ENCODE measurements at places on chromosomes 13 and 19. TPM values are rescaled to one million over a fixed set of nuclear protein-coding genes. Genes with fewer than 3 reads are reported as not detected.

DNA sequence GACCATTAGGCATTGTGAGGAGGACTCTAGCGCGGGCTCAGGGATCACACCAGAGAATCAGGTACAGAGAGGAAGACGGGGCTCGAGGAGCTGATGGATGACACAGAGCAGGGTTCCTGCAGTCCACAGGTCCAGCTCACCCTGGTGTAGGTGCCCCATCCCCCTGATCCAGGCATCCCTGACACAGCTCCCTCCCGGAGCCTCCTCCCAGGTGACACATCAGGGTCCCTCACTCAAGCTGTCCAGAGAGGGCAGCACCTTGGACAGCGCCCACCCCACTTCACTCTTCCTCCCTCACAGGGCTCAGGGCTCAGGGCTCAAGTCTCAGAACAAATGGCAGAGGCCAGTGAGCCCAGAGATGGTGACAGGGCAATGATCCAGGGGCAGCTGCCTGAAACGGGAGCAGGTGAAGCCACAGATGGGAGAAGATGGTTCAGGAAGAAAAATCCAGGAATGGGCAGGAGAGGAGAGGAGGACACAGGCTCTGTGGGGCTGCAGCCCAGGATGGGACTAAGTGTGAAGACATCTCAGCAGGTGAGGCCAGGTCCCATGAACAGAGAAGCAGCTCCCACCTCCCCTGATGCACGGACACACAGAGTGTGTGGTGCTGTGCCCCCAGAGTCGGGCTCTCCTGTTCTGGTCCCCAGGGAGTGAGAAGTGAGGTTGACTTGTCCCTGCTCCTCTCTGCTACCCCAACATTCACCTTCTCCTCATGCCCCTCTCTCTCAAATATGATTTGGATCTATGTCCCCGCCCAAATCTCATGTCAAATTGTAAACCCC, 2.8 kb upstream of the CEACAM5 start:
- no peak overlapping the region for H3K27ac ChIP-seq
- peaks cover 4% of the 10 kb centered on the region for H3K27me3 ChIP-seq
- H3K36me3 ChIP-seq, result no peaks in the 10 kb centered on the region

- no peaks in the 10 kb centered on the region for H3K36me3 ChIP-seq
- H3K4me3 ChIP-seq, result no peak overlapping the region
- H3K27ac ChIP-seq, result no peak overlapping the region
- no peaks in the 10 kb centered on the region for H3K27me3 ChIP-seq
- H3K4me1 ChIP-seq, result no peaks in the 10 kb centered on the region
These were observed 800.2 kb upstream of the MIR17HG start for GRCh38 chr13:90547272-90547790.

DNA sequence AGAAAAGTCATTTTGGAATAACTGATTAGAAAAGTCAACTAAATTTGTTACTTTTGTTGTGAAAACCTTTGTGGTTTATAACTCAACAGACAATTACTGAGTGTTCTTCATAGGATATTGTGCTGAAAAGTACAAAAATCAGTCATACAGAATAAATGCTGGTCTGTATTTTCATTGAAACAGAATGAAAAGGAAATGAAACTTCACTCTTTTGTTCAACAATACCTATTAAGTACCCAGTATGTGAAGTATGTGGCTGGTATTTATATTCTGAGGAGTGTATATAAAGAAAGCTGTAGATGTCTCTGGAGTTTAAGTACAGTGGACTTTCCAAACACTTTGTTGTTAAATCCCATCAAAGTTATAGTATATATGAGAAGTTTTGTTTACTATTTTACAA, 828.4 kb upstream of the ATXN8OS start:
- DNase-seq, result no peak
- no peak overlapping the region for H3K4me3 ChIP-seq
- H3K27ac ChIP-seq, result no peak overlapping the region
- H3K27me3 ChIP-seq, result no peaks in the 10 kb centered on the region
- H3K4me1 ChIP-seq, result no peaks in the 10 kb centered on the region

GRCh38 chr19:57786286-57786685, 16.8 kb downstream of the ZNF586 start:
- H3K27me3 ChIP-seq, result no peaks in the 10 kb centered on the region
- H3K4me1 ChIP-seq, result no peaks in the 10 kb centered on the region
- no peak overlapping the region for H3K27ac ChIP-seq
- DNase-seq, result no peak
- no peak overlapping the region for H3K4me3 ChIP-seq

DNA sequence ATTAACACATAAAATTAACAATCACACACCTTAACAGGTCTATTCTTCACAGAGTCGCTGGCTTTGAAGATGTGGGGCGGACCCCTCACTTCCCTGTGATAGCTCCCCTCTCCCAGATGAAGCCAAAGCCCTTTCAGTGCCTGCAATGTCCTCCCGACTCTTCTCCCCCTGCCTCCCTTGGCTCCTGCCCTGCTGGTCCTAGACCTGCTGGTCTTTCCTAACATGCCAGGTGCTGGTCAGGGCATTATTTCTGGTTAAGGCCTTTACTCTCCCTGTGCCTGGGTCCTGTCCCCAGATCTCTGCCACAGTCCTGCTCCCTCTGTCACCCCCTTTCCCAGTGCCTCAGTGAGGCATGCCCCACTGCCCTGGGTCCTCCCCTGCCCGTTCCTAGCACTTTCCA, 12.2 kb downstream of the ERICH6B start:
- H3K27me3 ChIP-seq, result no peaks in the 10 kb centered on the region
- no peaks in the 10 kb centered on the region for H3K36me3 ChIP-seq
- H3K27ac ChIP-seq, result no peak overlapping the region
- no peaks in the 10 kb centered on the region for H3K4me1 ChIP-seq
- no peak overlapping the region for H3K4me3 ChIP-seq

DNA sequence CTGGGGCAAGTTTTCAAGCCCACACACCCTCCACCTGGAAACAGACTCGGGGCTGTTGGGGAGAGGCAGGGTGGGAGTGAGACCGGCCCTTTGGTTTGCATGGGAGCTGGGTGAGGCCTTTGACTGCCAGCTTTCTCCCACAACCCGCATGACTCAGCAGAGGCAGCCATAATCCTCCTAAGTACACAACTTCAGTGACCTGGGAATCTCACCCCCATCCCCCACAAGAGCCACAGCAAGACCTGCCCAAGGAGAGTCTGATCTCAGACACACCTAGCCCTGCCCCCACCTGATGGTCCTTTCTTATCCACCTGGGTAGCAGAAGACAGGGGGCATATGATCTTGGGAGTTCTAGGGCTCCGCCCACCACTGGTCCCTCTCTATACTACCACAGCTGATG, 1615.4 kb downstream of the EFNB2 start:
- DNase-seq, result no peak
- no peaks in the 10 kb centered on the region for H3K4me1 ChIP-seq
- H3K4me3 ChIP-seq, result no peak overlapping the region
- H3K27me3 ChIP-seq, result no peaks in the 10 kb centered on the region
- no peak overlapping the region for H3K27ac ChIP-seq

Gene CKAP2
- total RNA-seq, result 13.1 TPM

Gene FCER2
- 1.2 TPM for total RNA-seq

All from natural killer cell (primary cell).